ENCODE measurements at places on chromosomes 1 and 21.

- DNase-seq: no peak
These were observed 28.5 kb downstream of the TUFT1 start for GRCh38 chr1:151568626-151569088.

- no peak for DNase-seq
These were observed 15.7 kb downstream of the PIK3C2B start for GRCh38 chr1:204478921-204479320.

DNA sequence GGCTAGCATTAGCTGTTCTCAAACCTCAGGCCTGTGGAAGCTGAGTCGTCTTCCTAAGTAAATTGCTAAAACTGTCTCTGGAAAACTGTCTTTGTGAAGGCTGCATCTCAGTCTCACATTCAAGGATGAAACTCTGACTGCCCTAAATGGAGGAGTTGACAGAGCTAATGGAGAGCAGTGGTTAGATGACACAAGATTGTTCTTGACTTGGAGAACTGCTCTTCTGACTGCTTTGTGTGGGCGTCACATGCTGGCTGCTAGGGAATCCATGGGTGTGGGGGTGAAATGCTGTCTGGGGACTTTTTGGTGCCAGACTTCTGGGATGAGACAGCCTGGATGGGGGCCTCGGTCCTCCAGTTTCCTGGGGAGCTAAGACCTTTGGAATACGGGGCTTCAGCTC, 24.5 kb upstream of the TSPAN2 start:
- DNase-seq: no peak

- no peak for DNase-seq
These were observed 398 bp upstream of the SLC30A10 start for GRCh38 chr1:219928791-219929118.

DNA sequence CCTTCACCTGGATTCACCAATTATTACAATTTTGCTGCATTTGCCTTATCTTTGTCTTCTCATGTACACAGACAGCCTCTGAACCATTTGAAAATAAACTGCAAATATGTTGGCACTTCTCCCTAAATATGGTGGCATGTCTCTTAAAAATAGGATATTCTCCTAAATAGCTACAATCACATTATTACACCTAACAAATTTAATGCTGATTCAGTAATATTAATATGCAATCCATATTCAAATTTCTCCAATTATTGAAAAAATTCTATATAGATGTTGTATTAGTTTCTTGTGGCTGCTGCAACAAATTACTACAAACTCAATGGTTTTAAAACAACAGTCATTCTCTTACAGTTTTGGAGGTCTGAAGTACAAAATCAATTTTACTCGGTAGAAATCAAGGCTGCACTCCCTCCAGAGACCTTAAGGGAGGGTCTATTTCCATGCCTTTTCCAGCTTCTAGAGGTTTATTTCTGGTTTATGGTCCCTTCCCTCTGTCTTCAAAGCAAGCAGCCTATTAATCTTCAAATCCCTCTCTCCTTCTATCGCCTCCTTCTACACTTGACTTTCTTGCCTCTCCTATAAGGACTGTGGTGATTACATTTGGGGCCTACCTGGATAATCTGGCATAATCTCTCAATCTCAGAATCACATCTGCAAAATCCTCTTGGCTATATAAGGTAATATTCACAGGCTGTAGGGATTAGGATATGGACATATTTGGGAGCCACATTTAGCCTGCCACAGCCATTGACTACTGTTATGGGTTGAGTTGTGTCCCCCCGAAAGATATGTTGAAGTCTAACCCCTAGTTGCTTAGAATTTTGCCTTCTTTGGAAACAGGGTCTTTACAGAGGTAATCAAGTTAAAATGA, 52.5 kb upstream of the BOLA1 start:
- DNase-seq: no peak

GRCh38 chr1:66438501-66438900, 95.5 kb upstream of the SGIP1 start:
- peak; percentile 23 for DNase-seq

DNA sequence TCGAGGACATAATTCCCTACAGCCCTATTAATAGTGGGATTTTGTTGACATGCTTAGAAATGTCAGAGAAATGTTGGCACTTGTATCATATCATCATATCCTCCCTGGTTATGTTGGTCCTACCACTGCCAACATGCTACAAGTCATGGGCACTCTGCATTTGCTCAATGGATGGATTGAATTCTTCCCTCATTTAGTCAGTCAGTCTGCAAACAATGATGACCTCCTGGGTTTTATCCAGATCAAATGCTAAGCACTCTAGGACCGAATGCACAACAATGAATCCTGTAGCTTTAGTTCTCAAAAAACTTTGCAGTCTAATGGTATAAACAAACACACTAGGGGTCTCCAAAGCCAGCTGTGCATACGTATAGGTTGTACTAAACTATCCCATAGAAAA, 357.2 kb upstream of the DPYD start:
- no peak for DNase-seq

DNA sequence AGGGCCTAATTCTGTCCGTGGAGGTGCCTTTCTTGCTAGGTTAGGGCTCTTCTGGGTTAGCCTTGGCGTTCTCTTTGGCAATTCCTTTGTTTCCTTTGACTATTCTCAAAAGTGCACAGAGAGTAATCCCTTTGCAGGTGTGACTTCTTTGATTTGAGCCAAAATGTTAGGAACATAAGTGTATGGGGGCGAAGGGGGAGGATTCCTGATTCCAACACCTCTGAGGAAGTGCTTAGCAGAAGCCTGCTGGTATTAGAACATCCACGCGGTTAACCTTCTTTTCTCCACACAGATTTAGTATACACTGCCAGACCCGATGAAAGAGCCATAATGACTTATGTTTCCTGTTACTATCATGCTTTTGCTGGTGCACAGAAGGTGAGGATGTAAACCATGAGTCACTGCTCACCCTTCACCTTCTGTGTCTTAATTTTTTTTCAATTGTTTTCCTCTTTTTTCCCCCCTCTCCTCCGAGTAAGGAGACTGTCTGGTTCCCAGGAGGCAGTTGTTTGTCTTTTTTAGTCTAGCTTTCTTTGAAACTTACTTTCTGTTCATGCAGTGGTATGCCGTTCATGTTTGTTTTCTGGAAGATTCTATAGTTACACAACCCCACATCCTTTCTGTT, 48.0 kb downstream of the ACTN2 start:
- DNase-seq: no peak

DNA sequence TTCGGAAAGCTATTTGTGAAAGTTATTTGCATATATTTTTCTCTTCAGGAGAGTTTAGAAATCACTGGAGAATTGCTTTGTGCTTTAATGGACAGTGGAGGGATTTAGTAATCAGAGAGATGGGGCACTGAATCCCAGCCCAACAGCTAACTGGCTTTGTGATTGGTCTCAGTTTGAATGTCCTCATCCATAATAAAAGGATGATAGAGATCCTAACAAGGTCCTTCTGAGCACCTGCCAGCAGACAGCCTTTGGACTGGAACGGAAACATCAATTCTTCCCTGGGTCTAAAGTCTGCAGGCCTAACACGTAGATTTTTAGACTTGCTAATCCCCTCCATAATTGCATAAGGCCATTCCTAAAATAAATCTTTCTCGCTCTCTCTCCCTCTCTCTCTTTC, 112.0 kb upstream of the ADAMTS5 start:
- DNase-seq: no peak

DNA sequence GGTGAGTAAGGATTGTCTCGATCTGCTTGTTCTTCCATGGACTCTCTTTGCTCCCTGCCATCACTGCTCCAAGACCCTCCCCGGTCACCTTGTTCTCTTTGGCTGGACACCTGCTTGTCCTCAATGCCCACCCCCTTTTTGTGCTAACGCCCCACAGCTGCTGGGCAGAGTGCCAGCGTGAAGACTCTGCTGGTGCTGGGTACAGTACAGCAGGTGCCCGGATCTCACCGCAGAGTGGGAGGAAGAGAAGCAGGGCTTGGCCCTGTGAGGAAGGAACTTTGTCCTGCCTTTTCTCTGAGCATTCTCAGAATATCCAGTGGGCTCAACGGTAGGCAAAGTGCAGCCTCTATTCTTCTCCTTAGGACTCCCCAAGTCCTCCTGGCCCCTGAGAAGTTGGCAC, 90.1 kb downstream of the PLXNA2 start:
- no peak for DNase-seq

GRCh38 chr1:80059940-80060339, 1053.4 kb upstream of the ADGRL4 start:
- DNase-seq: no peak

GRCh38 chr1:5725855-5726585, 266.2 kb downstream of the NPHP4 start:
- no peak for DNase-seq

GRCh38 chr1:39898648-39899603, 2.8 kb downstream of the MYCL start:
- DNase-seq: no peak

GRCh38 chr21:34072145-34073031, 990 bp upstream of the MRPS6 start:
- DNase-seq: no peak

GRCh38 chr1:100178091-100178490, at the start of gene LRRC39:
Gene LRRC39 (minus strand): TSS chr1:100178256. CDS start chr1:100168516, 9,740 bp downstream.
- DNase-seq: no peak

DNA sequence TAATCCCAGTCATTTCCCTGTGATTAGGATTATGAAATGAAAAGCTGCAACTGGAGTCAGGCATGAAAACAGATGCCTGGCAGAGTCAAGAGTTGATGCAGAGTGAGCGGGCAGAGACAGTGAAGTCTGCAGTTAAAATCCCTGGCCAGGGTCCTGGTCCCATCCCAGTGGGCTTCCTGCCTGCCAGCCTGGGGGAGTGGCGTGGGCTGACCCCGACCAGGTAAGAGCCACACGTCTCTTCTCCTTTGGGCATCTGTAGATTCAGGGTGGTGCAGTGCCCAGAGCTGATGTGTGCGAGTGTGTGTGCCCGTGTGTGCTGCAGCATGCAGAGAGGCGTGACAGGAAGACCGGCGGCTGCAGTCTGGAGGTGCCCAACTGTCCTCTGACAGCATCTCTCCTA, 6.2 kb upstream of the KIAA1614 start:
- no peak for DNase-seq

DNA sequence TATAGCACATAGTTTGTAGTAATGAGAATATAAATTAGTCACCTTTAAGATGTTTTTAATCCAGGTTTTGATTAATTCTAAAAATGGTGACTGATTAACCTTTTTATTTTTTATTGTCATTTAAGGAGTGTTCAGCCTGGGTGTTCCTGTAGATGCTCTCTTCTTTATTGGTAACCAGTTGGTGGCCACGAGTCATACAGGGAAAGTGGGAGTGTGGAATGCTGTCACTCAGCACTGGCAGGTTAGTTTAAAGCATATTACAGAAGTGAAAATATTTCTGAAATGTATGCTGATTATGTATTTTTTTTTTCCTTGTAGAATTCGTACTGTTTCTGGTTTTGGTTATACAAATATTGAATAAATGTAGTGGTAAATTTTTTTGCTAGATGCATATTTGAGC, 28.1 kb downstream of the KCTD3 start:
- no peak for DNase-seq

- no peak for DNase-seq
These were observed 4.0 kb downstream of the CDKN2C start for GRCh38 chr1:50973875-50974617.

DNA sequence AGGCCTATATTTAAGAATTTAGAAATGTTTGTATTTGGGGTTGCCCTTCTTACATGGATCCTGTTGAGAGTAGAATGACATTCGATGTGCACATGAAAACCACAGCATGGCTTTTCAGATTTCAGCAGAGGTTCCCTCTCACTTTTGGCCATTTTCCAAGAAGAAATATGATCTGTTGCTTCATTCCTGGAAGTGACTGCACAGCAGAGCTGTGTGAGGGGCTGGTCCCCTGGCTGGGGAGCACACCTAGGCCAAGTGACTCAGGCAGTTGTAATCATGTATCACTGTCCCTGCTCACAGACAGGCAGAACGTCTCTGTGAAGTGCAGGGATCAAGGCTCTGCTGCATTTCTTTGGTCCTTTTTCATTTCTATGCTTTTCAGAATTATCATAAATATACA, 32.3 kb downstream of the AGT start:
- no peak for DNase-seq
